ENCODE measurements at places on chromosomes 6 and 20. TPM values are rescaled to one million over a fixed set of nuclear protein-coding genes. Genes with fewer than 3 reads are reported as not detected.
A peak's percentile ranks its signal among the peaks of the same experiment; 100 is the strongest.

DNA sequence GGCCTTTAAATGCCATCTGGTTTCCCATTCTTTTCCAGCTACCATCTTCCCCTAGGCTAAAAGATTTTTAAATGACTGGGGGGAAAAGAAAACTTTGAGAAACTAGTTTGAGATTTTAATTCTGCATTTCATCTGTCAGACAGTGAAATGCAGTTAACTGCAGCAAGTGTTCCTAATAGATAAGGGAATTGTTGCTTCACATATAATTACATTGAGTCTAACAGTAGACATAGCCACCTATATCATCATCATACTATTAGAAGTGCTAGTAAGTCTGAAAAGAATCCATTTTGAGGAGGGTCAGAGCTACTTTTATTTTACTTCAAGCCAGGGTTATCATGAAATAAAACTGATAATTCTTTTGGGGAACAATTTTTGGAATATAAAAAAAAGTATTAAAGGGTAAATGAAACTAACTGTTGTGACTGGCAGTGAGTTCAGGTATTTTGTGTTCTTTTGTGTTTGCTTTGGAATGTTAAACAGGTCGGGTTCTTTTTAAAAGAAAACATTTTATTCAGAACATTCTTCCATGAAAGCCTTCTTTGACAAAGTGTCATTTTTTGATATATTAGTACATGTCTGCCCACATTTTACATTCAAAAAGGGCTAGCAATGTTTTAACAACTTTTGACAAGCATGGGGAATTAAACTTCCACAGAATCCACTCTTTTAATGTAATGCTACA lies 170.1 kb downstream of the HS3ST5 start:
- no peak for DNase-seq

- peak; percentile 33 for DNase-seq
Observed at GRCh38 chr20:47540443-47541354, 39.0 kb downstream of the NCOA3 start.

GRCh38 chr20:35767683-35768481 lies 3.9 kb upstream of the PHF20 start:
- peak; percentile 54 for DNase-seq

DNA sequence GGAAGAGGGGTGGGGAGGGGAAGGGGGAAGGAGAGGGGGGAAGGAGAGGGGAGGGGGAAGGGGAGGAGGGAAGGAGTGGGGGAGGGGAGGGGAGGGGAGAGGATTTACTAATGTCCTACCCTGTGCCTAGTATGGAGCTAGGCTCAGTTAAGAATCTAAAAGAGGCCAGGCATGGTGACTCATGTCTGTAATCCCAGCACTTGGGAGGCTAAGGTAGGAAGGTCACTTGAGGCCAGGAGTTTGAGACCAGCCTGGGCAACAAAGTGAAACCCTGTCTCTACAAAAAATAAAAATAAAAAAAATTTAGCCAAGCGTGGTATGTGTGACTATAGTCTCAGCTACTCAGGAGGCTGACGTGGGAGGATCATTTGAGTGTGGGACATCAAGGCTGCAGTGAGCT lies 13.0 kb downstream of the UBE2J1 start:
- no peak for DNase-seq

GRCh38 chr6:16493112-16493511 lies 254.7 kb downstream of the GMPR start:
- no peak for DNase-seq

DNA sequence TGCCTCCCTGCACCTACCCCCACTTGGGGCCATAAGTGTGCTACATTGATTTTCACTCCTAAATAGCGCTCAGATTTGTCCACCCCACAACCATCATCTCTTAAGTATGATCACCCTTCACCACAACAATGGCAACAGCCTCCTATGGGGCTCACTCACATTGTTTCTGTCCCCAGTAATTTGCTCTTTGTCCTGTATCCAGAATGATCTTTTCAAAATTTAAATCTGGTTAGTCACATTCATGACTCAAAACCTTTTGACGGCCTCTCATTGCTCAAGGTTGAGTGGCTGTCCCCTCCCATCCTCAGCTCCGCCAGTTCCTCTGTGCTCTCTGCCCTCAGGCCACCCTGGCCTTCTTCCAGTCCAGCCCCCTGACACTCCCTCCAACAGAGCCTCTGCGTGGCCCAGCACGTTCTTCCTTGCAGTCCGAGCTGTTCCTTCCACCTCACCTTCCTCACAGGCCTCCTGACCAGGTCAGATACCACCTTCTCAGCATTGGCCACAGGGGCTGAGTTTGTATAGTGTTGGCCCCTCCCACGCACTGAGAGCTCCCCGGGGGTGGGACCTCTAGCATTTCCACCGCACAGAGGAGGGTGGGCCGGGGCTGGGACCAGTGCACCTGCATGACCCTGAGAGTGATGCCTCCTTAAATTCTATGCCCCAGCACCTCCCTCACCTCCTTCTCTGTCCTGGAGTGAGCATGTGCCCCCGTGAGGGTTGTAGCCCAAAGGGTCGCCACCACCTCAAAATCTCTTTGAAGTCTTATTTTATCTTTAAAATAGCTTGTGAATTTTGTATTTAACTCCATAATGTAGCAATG lies 2.4 kb upstream of the PPP1R3G start:
- peak; percentile 56 for DNase-seq

DNA sequence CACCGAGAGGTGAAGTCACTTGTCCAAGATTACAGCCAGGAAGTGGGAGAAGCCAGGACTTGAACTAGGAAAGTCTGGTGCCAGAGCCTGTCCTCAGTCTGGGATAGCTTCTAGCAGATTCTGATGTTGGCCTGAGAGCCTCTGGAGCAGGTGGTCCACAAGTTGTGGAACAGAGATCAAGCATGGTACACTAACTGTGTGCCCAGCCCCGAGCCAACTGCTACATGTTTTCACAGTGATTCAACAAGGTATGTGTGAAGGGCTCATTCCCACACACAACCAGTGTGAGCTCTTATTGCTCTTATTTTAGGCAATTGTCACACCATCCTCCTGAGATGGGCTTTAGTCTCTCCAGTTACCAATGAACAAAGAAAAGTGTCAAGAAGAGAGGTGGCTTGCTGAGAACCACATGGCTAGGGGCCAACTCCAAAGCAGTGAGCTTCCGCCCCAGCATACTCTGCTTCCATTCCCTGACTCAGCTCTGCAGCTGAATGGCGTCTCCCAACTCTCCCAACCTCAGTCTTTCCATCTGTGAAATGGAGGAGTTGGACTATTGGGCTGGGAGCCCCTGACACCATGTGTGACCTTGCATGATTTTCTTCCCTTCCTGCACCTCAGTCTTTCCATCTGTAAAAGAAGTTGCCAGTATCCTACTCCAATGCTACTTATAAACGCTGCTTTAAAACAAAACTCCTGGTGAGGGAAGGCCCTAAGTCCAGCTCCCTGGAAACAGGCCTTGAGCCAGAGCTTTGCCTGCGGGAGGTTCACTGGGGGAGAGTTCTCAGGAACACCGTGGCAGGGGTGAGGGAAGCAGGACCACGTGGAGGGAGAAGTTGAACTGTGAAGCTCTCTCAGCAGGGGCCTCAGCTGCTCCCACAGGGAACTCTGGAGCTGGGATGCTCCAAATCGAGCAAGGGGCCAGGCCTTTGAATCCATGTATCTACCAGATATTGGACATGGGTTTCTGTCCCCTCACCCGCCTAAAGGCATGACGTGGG lies 40.9 kb downstream of the CDH22 start:
- no peak for DNase-seq

The SFTA2 gene
- not detected for total RNA-seq

GRCh38 chr6:43037197-43037596 lies 15.8 kb downstream of the RRP36 start:
- no peak for DNase-seq

- DNase-seq: peak; percentile 70
Observed at GRCh38 chr6:87756858-87757257, 54.8 kb upstream of the AKIRIN2 start.

DNA sequence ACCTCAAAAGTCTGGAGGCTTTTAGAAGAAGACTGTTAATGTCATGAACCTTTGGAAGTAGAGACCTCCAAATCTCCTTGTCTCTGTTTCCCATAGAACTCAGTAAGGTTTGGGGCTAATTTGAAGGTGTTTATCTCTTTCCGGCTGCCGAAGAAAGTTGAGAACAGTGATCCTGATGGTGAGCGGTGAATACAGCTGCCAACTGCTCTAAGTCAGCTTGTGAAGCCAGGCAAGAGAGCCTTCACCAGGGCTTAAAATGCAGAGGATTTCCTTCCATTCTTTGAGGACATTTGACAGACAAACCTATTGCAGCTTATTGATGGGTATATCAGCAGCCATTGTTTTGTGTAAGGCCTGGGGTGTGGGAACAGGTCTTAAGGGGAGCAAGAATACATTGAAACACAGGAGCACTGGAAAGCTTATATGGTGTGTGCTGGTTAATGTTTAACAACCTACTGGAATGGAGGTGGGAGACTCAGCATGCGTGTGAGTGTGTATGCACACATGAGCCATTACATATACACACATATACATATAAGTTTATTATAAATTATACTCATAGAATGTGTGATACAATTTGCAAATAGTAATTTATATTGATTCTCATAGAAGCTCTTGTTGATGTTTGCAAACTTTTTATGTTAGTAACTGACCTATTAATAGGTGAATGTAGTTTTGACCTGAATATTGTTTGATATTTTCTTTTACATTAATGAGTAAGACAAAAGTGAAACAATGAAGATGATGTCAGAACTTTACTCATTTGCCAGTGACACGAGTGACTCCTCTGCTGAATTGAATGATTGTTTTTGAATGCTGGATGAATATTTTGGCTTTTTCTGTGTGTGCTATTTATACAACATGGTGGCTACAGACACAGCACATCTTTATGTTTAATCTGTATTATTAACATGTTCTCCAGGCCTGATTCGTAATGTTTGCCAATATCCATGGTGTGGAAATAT lies 18.1 kb downstream of the PLEKHG1 start:
- DNase-seq: no peak
